ENCODE measurements at places on chromosomes 1 and 21.

DNA sequence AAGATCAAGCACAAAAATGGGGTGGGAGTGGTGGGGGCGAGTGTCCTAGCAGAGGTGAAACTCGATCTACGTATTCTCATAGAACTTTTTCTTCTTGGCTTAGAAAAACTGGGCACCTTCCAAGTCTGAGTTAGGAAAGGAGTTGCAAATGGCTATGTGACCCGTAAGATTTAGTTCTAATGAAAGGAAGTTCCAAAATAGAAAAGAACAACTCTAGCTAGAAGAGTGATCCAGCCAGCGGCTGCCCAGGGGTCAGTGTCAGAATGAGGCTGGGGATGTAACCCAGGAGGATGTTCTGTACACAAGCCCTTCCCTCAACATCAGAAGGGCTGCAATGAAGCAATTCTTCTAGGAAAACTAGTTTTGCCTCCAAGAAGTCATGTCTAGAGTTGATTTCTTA is 5.2 kb downstream of the MTARC1 start:
- DNase-seq = no peak

- DNase-seq = peak; percentile 76
Measured at GRCh38 chr1:160291248-160292220, 6.6 kb upstream of the PEX19 start.

GRCh38 chr21:42476388-42477331 is 19.4 kb downstream of the RSPH1 start:
- DNase-seq = no peak

GRCh38 chr1:215476541-215476940 is 90.6 kb upstream of the KCTD3 start:
- no peak for DNase-seq

- no peak for DNase-seq
Measured at GRCh38 chr1:205954819-205955404, 11.7 kb upstream of the SLC26A9 start.

- no peak for DNase-seq
Measured at GRCh38 chr1:234986750-234987414, 141.8 kb downstream of the TOMM20 start.

- DNase-seq = no peak
Measured at GRCh38 chr1:119318466-119319309, 49.9 kb upstream of the HAO2 start.

DNA sequence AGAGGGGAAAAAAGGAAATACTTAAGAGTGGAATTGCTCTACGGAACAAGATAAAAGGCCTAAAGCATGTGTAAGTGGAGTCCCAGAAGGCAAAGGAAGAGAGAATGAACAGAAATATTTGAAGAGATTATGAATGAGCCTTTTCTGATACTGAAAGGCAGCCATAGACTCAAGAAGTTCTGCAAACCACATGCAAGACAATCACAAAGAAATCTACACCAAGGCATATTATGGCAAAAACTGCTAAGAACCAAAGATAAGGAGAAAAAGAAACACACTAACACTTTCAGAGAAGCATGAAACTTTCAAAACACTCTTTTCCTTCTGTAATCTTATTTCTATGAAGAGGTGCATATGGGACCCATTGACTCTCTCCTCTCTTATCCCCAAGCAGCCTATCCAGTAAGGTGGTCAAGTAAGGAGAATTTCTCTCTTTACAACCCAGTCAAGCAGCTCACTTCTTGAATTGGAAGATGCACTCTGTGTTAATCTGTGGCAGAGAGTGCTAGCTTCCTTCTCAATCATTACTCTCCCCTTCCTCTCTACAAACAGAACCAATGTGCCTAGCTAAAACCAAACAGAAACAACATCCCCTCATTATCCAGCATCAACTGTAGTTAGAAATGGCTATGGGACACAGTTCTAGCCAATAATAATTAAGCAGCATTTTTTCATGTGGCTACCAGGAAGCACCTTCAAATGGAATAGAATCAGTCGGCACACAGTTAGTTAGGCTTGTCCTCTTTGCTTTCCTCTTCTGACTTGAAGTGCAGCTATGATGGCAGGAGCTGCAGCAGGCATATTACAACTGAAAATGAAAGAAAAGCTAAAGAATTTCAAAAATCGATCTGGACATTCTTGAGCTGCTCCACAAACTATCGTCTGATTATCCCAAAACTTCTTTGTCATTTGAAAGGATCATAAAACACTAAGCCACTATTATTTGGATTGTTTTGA is 25.9 kb downstream of the KRTAP19-8 start:
- no peak for DNase-seq

DNA sequence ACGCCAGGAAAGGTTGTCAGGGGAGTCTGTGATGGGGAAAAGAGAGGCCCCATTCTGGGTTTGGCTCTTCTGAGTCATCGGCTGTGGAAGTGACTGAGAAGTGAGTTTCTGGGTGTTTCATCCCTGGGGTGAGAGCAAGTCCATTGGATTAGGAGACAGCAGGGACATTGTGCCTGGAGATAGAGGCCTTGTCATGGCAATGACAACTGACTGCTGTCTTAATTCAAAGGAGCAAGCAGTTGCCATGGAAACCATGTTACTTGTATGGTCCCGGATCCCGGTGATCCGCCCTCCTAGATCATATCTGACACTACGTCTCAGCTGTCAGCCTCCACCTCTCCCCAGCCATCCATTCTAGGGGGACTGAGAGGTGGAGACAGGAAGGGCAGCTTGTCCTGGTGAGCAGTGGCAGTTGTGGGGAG is 34.4 kb downstream of the KIAA0040 start:
- DNase-seq = no peak

Data from naive thymus-derived CD8-positive, alpha-beta T cell (primary cell).